ENCODE measurements at places on chromosomes 13 and 19.
A peak's percentile ranks its signal among the peaks of the same experiment; 100 is the strongest.

GRCh38 chr13:21429211-21429610, 29.9 kb downstream of the ZDHHC20 start:
- no peak for DNase-seq

- DNase-seq, result no peak
Observed at GRCh38 chr19:39845172-39845571, 1.0 kb downstream of the FBL start.

GRCh38 chr13:24276861-24277260, 32.5 kb upstream of the C1QTNF9 start:
- DNase-seq, result no peak

DNA sequence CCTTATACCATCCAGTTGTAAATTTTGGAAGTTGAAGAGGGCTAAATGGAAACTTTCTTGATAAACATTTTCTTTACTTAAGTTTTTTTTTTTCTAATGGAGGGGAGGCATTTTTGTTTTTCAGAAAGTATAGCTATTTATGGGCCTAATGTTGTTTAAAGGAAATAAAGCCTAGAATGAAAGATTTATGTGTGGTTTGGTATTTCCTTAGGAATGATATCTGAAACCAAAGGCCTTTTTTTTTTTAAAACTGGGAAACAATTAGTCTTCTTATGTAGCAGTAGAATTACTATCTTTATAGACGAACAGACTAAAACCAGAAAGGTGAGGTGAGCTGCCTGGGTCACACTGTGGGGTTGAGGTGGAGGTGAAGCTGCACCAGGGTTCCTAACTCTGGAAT, 80.1 kb downstream of the ESD start:
- DNase-seq, result no peak

GRCh38 chr19:1256646-1257474, 8.5 kb downstream of the MIDN start:
- no peak for DNase-seq

DNA sequence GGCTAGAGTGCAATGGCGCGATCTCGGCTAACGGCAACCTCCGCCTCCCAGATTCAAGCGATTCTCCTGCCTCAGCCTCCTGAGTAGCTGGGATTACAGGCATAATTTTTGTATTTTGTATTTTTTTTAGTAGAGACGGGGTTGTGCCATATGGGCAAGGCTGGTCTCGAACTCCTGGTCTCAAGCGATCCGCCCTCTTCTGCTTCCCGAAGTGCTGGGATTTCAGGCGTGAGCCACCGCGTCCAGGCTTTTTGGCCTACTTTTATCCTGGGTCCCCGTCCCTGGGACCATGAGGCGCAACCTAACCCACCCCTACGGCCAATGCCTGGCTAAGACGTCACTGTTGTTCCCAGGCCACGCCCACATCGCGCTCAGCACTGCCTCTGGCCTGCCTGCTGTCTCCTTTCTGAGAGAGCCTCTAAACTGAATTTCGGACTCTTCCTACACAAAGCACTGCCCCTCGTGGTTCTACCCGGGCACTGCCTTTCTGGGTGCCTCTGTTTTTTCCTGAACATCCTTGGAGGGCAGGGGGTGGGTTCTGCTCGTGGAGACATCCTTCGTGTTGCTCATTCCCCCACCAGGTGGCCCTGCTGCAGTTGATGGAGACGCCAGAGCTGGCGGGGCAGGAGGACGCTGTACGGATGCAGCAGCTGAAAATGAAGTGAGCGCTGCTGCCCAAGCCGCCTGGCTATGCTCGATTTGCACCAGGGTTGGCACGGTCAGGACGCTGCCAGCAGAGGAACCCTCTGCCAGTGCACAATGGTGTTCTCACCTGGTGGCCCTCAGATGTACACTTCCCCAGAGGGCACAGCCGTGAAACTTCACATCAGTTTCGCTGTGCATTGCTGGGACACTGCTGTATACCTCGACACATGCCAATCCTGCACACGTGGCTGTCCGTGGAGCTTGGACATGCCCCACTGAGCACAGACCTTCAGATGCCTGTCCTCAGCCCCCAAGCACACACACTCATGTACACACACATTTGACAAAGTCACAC, 2.0 kb downstream of the REX1BD start:
- DNase-seq, result peak; percentile 51

GRCh38 chr13:22009500-22009899, 338.6 kb downstream of the FGF9 start:
- DNase-seq, result no peak

DNA sequence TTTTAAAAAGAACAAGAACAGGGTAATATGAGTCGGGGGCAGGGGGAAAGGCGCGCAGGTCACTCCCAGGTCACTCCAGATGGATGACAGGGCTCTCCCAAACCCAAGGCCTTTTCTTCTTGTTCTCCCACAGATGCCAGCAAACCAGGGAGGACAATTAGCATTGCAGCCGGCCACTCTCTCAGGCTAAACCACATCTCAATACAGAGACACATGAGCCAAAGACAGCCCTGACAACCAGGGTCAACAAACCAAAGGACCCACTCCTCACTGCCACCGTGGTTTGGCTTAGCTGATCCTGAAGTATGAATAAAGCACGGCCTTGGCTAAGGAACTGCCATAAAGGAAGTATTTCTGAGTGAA, 47.3 kb downstream of the LATS2 start:
- no peak for DNase-seq

DNA sequence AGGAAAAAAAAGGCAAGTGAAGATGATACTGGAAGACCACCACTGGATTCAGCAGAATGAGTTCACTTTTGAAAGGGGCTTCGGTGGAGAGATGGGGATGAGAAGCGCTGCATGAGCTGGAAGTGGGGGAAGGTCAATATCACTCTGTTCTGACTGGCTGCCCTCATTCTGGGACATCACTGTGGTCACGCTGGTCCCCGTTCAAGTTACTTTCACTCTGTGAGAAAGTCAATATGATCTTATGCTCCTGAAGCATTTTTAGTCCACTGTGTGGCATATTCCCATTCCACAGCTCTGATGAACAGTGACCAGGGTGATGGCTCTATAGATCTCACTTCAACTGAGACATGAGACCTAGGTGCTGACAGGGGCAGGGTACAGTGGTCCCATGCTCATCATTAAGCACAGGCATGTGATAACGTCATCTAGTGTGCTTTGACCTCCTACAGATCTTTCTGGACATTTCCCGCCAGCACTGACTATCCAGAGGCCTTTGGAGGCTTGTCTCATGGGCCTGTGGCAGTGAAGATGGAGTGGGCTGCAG, 40.2 kb upstream of the GPR183 start:
- DNase-seq, result no peak

GRCh38 chr19:48379058-48379457, 12.3 kb downstream of the KDELR1 start:
- DNase-seq, result no peak

DNA sequence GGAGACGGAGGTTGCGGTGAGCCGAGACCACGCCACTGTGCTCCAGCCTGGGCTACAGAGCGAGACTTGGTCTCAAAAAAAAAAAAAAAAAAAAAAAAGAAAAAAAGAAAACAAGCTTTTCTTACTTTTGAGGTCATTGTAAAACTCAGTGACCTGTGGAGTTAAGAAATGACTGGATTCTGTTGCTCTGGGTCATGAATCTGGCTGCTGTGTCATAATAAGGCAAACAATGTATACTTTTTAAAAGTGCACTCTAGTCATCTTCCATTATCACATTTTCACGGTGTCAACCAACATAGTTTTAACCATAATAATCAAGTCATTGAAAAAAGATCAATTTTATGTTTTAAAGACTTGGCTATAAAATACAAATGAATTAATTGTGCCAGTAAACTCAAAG, 1186.6 kb downstream of the DIAPH3 start:
- no peak for DNase-seq

DNA sequence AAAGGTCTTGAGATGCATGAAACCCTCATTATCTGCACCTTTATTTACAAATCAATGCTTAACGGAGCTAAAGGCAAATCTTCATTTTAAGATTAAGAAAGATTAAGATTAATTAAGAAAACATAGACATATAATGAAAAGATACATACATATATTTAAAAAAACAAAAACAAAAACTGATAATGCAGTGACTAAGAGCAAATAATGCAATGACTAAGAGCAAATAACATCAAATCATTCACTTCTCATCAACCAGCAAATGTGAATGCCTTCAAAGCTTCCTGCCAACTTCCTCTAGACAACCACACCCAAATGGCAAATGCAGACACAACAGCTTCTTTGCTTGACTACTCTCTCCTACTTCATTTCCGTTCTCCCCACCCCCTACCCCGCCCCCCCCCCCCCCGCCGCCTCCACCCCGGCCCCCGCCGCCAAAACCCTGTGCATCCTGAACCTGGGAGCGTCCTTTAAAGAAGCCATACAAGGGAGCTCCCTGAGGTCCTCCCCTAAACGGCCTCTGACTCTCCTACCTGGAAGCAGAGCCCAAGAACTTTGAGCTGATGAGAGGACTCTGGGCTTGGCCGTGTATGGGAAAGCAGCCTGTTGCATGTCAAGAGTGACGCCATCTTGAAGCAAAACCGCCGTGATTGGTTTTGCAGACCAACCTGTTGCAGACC, 24.5 kb downstream of the TEX101 start:
- no peak for DNase-seq
